ENCODE measurements at places on chromosomes 2 and 18.

GRCh38 chr2:239120664-239121063 is 272.8 kb downstream of the TWIST2 start:
- no peak for DNase-seq

DNA sequence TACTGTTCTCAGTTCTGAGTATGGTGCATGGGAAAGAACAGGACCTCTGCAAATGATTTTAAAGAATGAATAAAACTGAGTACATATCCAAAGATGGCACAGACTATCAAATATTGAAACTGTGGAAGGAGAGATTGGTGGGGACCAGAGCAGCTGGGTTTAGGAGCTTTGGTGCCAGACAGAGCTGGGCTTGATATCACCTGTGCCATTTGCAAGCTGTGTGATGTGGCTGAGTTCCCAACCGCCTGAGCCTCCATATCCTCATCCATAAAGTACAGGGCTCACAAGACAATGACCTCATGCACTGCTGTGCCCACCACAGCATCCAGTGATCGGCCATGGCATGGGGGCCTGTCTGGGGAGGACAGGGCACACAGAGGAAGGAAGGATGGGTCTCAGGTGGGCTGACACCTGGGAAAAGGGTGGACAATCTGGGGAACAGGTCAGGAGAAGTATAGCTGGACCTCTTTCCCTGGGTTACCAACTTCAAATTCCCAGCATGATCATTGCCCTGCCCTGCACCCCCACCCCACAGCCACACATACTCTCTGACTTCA is 83.9 kb upstream of the RAB6C start:
- DNase-seq, result no peak

GRCh38 chr18:49055754-49056172 is 105.0 kb upstream of the SMAD7 start:
- DNase-seq, result peak; percentile 21

GRCh38 chr2:127909019-127909418 is 23.3 kb upstream of the AMMECR1L start:
- DNase-seq, result no peak

DNA sequence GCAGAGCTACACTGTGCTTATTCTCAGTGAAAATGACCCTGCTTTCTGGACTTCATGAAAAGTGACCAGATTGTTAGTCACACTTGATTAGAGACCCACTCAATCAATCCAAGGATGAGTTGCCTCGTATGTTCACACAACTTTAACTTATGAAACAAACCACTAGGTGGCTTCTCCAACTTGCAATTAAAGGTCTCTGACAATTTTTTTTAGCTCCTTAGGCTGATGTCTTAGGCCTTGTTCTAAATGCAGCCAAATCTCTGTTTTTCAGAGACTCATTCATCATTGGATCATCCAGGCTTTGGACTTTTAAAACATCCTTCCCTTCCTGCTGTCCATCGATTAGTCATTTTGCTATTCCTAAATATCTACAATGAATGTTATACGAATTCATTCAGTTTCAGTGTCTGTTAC is 63.4 kb downstream of the MREG start:
- no peak for DNase-seq

- no peak for DNase-seq
Observed at GRCh38 chr2:7667260-7667757, 750.1 kb downstream of the RNF144A start.

GRCh38 chr2:144830543-144830942 is 310.6 kb upstream of the ZEB2 start:
- DNase-seq, result no peak

DNA sequence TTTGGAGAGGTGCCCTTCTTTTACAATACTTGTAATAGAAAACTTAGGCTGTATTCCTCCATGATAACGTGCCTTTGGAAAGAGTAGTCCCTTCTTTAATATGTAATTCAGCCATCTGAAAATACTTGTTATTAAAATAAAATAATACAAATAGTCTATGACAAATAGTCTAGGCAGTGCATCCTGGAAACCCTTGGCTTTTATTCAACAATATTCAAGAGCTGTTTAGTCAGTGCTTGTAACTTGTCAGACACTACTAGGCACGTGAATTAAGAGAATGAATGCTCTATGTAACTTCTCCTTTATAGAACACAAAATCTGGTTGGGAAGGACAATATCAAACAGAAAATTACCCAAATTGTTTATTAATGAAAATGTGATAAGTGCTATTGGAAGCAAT is 388.2 kb downstream of the MTX2 start:
- DNase-seq, result no peak

DNA sequence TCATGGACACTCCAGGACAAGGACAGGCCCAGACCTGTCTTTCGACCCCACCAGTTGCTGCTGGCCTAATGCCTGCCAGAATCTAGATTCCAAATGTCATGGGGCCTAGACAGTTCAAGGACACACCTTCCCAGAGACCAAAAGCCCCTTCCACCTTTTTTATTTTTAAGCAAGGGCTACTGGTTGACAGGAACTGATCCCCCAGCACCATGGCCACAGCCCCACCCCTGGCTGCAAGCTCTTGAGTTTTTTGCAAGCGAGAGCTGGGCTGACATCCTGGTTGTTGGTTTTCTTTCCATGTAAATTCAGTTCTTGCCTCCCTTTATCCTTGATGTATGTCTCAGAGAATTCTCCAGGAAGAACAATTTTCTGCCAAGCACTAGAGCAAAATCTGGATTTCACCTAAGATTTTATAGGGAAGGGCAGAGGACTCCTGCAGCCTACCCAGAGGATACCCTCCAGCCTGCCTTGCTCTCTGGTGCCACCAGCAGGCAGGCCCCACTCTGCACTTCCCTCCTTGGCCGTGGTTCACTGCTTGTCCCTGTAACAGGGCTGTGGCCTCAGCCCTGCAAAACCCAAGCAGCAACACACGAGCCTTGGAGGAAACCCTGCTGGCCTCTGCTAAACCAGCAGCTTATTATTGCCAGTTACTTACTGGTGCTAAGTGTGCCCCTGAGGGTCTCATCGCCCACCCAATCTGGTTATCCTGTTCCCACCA is 97.7 kb downstream of the TWIST2 start:
- DNase-seq, result no peak

- no peak for DNase-seq
Observed at GRCh38 chr2:174350018-174350417, 15.3 kb downstream of the SP9 start.

DNA sequence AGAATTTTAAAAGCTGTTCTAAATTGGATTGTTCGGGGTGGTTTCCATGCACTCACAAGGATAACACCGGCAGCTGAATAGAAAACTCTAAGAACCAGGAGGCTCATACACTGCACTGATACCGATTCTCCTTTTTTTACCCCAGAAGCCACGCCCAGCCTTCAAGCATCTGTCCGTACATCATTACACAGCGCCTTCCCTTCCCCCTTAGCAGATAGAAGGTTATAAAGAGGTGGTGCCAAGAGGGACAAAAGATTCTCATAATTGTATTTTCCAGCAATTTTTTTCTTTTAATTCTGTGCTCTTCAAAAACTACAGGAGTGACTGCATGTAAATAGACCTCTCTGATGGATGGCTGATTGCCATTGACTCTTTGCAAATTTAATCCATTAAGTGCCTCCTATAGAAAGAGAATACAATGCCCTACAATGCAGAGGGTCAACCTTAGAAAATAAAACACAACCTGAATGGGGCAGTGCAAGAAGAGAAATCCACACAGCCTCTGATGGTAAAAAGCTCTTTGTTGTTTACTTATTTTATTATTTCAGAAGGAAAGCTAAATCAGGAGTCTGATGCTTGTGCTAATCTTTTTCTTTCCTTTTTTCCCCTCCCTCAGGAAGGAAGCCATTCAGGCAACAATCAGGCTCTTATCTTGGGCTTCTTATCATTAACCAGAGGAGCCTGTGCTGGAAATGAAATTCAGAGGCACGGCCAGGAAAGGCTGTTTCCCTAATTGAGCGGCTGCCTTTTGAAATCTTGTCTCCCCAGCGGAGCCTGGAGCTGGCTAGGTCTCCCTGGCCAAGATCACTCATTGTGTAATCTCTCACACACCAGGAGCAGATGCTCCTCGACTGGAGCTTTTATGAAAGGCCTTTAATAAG is 198.9 kb upstream of the NABP1 start:
- no peak for DNase-seq

DNA sequence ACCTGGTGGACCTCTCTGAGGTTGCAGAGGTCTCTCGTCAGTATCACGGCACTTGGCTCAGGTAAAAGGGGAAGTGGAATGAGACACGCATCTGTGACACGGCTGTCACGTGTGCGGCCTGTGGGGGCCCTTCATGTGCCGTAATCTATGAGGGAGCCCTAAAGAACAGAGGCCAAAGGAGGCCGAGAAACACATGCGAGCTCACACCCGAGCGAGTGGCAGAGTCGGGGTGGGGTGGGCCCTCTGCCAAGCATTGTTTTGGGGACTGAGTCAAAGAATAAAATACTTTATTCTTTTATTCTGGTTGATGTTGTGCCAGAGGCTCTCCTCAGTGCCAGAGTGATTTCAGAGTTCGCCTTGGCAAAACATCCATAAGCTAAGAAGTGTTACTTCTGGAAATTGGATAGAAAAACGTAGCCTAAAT is 43.3 kb downstream of the PLB1 start:
- no peak for DNase-seq

- DNase-seq, result no peak
Observed at GRCh38 chr2:71742953-71743601, 289.7 kb downstream of the DYSF start.

- no peak for DNase-seq
Observed at GRCh38 chr2:172299741-172300140, 127.6 kb upstream of the ITGA6 start.
